ENCODE measurements at places on chromosomes 7 and 10.

DNA sequence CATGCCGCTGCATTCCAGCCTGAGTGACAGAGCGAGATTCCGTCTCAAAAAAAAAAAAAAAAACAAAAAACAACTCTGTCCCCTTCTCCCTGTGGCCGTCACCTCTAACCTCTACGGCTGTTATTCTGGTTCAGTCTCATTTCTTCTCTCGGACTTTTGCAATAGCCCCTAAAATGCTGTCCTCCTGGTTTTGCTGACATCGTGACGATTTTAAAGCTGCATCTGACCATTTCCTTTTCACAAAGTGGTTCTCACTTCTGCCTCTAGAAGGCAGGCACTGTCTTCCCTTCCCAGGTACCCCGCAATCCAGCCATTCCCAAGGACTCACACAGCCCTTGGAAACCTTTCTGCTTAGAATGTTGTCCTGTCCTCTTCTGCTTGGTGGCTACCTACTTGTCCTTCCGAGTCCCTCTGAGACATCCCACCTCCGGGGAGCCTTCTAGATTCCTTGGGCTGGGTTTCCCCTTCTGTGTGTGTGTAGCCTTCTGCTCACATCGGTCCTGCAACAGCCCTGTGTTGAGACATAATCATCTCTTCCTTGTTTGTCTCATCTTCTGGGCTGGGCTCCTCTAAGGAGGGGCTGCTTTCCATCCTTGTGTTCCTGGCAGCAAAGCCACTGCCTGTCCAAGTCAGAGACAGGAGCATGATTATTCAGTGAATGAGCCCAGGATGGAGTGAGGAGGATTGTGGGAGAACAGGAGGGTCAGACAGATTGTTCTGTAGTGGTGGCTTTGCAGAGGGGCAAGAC, 83.1 kb downstream of the GRK5 start:
- no peak for DNase-seq

DNA sequence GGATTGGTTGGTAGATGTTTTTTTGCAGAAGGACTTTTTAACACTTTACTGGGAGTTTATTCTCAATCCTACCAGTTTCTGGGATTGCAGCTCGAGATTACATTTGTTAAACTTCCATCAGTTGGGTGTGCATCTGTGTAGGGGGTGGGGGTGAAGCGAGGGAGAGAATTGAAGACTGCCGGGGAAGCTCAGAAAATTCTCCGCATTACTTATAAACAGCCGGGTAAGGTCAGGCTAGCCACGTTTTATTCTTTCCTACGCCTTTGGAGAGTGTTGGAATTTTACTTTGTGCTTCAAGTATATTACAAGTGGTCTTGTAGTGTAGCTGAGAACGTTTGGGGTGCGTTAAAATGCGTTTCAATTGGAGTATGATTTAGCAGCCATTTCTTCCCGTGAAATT, 1.1 kb downstream of the PALS2 start:
- DNase-seq = no peak

DNA sequence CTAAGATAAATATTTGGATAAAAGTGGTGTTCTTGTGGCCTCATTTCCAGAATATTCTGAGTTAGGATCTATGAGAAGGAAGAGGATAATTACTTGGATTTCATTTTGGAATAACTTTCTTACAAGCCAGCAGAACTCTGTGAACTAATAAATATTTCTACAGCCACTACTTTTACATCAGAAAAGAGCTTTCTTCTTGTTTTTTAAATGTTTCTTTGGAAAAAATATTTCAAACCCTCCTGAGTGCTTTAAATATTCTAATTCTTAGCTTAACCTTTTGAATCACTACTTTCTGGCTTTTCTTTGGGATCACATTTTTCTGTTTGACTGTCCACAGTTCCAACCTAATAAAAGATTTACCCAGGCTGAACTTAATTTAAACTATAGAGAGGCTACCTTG, 279.2 kb upstream of the PHYHIPL start:
- no peak for DNase-seq

DNA sequence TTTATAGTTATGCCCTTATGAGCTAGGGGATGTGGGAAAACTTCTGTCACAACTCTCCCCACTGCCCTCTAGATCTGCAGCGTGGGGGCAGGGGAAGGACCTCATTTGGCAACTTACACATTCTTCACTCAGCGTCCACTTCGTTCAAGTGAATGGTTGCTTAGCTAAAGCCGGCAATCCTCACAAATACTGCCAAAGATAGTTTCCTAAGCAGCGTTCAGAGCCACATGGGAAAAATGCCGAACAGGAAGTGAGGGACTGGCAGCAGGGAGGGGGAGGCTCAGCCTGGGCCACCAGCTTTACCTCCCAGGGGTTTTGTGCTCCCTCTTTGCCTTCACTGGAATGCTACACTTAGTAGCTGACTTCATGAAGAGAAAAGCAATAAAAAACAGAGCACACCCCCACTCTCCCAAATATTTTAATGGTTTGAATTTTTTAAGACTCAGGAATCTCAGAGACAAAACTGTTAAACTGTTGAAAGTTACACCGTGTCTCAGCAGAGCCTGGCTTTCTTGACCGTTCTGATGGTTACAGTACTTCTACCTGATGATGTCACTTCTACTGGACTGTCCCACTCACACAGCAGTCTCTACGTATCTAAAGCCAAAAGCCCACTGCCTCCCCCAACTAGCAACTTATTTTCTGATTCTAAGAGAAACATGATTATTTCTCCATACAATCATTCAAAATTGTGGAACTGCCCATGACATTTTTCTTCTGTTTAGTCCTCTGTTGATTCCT, 10.4 kb downstream of the GRM3 start:
- DNase-seq = no peak

- no peak for DNase-seq
Measured at GRCh38 chr10:132273966-132274365, 33.8 kb downstream of the STK32C start.

DNA sequence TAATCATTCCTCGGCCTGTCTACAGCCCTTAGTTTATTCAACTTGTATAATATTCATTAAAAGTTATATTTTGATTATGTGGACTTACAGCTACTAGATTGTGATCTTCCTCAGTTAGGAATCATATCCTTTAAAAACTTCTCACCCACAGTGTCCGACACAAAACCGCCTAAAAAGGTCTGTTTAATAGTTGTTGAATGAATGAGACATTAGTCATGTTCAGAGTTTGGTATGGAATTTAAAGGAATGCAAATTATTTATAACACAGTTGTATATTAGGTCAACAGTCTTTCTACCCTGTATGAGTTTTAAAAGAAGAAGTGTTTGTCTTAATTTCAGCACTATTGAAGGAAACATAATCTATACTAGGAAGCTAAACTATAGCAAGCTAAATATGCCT, 390.0 kb downstream of the ARL4A start:
- DNase-seq = no peak

- DNase-seq = no peak
Measured at GRCh38 chr7:128215739-128216138, 25.3 kb upstream of the LEP start.

- DNase-seq = no peak
Measured at GRCh38 chr10:107264742-107265141, 100.2 kb upstream of the SORCS1 start.

DNA sequence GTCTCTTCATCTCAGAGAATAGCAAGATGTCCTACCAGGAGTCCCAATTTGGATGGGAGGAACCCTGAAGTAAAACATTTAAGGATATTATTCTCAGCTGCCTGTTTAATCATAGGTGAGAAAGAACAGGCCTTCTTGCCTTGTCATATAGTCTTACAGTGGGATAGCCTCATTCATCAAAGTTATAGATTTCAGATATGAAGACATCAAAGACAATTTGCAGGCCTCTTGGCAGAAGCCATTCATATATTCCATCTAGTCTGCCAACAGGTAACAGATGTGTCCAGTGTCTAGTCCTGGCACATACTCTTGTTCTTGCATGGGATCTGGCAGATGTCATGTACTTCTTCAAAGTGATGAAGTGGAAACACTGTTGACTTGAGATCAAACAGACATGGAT, 601.3 kb upstream of the GHITM start:
- DNase-seq = no peak

DNA sequence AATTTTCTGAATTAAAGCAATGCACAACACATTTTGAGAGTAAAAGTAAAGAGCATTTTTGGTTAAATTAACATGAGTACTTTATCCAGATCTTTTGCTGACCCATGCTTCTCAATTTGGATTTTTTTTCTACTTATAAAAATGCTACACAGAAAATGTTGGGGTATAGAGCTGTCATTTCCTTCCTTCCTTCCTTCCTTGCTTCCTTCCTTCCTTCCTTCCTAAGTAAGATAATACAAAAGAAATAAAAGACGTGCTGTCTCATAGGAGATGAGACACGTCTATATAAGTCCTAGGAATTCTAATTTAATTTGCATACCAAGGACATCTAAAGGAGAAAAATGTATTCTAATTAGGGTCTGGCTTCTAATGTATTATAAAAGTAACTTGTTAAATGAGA, 31.0 kb upstream of the CAV2 start:
- DNase-seq = no peak

- DNase-seq = no peak
Measured at GRCh38 chr10:132480356-132480755, 57.2 kb upstream of the INPP5A start.

DNA sequence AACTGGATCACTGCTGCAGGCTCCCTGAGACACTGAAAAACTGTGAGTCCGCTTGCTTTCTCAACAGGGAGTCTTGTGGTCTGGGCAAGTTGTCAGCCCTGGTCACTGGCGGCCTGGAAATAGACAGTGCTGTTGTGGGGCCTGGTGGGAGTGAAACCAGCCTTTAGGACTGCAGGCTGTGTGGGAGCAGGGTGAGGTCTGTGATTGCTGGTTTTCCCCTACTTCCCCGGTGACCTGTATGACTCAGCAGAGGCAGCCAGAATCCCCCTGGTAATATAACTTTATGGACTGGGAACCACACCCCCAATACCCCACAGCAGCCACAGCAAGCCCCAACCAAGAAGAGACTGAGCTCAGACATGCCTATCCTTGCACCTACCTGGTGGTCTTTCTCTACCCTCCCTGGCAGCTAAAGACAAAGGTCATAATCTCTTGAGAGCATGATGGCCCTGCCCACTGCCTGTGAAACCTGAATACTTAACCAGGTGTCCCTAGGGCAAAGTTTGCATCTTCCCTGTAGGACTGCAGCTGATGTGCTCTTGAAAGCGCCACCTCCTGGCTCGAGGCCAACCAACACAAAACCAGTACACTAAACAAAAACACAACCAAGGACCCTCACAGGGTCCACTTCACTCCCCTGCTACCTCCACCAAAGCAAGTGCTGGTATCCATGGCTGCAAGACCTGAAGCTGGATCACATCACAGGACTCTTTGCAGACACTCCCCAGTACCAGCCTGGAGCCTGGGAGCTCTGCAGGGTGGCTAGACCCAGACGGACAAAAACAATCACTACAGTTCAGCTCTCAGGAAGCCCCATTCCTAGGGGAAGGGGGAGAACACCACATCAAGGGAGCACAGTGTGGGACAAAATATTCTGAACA, 7.2 kb upstream of the ADAM22 start:
- no peak for DNase-seq

GRCh38 chr10:536371-536925, 153.0 kb downstream of the DIP2C start:
- DNase-seq = no peak

- DNase-seq = no peak
Measured at GRCh38 chr10:78944723-78945312, 123.9 kb upstream of the ZMIZ1 start.

GRCh38 chr10:69123306-69123746, 652 bp upstream of the VPS26A start:
- DNase-seq = no peak

DNA sequence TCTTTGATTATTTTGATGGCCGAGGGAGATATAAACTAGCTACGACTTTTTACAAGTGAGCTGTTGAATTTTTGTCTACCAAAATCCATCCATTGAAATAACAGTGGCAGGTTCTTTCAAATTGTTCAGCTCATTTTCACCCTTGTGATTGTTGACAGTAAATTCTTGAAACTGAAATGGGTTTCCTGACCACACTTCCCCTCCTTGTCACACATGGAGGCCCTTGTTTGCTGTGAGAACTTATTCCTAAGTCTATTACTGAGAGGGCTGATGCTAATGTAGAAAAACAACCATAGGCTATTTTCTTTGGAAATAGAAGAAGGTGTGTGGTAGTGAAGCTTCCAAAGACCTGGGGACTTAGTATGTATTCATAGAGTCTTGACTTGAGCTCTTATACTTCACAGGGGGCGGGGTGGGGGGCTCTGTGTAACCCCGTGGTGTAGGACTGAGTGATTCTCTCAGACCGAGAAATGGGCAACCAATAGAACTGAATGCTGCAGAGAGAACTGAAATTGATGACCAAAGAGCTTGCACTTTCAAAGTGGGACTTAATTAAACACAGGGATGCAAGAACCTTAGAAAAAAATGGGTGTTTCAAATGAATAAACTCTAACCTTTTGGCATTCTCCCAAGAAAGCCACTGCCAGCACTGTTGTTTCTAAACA, 718.9 kb downstream of the CCSER2 start:
- DNase-seq = no peak

DNA sequence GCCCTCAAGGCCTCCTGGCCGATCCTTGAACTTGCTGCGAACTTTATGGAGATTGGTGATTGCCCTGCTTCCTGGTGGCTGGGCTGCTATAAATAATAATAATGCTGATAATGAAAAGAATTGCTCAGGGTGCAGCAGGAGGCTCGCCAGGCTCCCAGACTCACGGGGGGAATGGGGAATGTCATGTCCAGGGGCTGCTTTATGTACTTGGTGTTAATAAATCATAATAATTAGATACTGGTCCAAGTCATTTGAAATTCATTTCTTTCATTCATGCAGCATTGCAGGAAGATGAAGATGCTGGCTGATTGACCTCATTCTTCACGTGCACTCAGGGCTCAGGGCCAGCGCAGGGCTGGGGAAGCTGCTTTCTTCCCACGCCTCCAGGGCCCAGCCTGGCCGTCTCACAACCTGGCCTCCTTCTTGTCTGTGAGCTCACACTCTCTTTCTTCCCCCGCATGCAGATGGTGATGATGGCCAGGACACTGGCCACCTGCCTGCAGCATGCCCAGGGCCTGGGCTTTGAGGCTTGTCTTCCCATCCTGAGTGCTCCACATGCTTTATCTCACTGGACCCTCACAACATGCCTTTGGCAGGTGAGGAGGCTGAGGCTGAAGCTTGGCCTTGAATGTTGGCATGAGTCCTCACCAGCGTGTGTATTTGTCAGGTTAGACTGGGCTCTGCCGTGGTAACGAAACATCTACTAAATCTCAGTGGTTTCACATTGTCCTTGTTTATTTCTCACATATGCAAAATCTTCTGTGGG, 138.4 kb upstream of the TNS3 start:
- DNase-seq = no peak

GRCh38 chr7:23787272-23787671, 77.3 kb downstream of the STK31 start:
- no peak for DNase-seq

GRCh38 chr7:144854839-144855424, 19.1 kb upstream of the TPK1 start:
- no peak for DNase-seq

DNA sequence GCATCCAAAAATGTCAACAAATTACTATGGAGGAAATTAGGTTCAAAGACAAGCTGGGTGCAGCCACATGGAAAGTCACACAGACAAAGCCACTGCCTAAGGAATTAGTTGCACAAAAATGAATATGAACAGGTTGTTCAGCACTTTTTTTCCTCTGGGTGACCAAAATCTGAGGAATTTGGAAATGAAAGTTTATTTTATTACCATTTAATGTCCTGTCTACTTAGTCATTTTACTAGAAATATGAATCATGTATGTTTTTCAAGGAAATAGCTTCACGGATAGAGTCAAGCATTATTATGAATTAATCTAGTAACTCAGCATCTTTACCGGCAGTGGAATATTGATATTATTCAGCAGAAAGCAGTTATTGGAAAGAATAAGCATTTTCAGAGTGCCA, 106.3 kb downstream of the ANK3 start:
- DNase-seq = no peak

All from activated naive CD4-positive, alpha-beta T cell treated with anti-CD3 and anti-CD28 coated beads, Interleukin-2, amount 50 U/mL, for 16 hours (primary cell).